ENCODE measurements at places on chromosomes 7 and 10.

- DNase-seq = no peak
Measured at GRCh38 chr7:28411876-28412662, at the start of gene CREB5. CREB5 (plus strand) TSS chr7:28412518; CDS start chr7:28412915, 397 bp downstream.

DNA sequence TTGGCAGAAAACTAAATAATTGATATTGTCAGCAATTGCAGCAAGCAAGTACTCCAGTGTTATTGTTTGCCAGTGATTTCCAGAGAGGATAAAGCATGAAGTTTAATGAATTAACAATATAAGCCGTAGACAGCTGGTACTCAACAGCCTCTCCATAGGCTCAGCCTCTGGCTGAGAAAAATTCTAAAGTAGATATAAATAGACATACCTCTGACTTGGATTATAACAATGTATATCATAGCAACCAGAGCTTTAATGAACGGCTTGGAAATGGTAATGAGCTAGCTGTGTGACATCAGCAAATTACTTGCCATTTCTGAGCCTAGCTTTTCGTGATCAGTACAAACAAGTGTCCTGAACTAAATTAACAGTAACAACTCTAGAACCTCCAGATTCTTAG, 1055.4 kb upstream of the AUTS2 start:
- DNase-seq = no peak

DNA sequence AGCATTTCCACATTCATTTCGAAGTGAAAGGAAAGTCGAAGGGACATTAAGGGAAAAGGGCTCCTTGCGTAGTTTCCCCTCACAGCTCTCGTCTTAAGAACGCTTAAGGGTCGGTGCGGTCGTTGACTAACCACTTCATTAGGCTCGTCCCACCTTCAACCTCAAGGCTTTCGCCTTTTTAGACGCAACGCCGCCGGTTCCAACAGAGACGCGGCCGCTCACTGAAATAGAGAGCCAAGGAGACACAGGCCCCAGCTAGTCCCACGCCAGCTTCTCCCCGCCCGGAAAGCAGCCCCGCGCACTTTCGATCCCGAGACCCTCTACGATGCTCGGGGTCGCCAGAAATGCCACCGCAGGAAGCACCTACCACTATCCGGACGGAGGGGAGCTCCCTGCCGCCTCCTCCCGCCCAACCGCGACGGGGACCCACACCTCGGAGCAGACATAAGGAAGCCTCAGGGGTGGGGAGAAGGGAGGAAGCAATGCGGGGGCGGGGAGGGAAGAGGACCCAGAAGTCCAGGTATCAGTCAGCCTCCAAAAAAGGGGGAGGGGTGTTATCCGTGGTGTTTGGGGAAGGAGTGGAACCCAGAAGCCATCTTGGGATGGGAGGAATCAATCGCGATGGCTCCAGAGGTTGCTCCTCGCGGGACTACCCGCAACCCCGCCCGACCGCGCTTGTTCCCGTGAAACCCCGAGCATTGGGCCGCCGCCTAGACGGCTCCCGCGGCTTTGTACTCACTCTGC, 559 bp downstream of the TRA2A start:
- no peak for DNase-seq

GRCh38 chr10:44786286-44786850, 124.8 kb upstream of the TMEM72 start:
- DNase-seq = no peak

DNA sequence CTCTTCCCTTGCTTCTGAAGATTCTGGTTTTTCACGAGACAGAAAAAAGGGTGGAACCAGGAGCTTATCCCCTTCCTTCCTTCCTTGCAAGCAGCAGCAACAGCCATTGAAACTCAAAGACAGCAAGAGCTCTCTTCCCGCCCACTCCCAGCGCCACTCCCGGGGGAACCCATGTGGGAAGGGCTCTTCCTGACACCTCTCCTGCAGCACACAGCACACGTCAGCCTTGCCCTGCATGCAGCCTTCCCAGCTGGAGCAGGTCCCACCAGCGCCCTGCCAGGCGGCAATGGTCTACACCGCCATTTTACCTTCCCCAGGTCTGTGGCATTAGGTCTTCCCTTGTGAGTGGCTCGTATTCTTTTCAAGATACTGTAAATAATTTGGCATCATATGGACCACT, 161.8 kb downstream of the MGMT start:
- no peak for DNase-seq
